A673 (cell line): ENCODE measurements at places on chromosomes 7 and 10.

DNA sequence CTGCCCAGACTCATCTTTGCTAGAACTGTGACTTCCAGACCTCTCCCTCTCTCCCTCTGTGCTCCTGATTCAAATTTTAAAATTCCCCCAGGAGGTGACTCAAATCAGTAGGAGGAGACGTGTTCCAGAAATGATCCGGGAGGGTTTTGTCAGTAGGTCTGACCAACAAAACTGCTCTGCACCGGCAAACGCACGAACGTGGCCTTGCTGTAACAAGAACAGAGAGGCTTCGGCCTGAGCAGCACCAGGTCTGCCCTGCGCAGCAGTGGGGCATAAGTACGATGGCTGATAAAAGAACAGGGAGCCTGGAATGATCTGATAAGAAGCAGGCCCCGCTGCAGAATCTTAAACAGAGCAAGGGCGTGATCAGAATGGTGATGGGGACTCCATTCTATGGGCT lies 152.7 kb upstream of the AUTS2 start:
- no peak for DNase-seq

DNA sequence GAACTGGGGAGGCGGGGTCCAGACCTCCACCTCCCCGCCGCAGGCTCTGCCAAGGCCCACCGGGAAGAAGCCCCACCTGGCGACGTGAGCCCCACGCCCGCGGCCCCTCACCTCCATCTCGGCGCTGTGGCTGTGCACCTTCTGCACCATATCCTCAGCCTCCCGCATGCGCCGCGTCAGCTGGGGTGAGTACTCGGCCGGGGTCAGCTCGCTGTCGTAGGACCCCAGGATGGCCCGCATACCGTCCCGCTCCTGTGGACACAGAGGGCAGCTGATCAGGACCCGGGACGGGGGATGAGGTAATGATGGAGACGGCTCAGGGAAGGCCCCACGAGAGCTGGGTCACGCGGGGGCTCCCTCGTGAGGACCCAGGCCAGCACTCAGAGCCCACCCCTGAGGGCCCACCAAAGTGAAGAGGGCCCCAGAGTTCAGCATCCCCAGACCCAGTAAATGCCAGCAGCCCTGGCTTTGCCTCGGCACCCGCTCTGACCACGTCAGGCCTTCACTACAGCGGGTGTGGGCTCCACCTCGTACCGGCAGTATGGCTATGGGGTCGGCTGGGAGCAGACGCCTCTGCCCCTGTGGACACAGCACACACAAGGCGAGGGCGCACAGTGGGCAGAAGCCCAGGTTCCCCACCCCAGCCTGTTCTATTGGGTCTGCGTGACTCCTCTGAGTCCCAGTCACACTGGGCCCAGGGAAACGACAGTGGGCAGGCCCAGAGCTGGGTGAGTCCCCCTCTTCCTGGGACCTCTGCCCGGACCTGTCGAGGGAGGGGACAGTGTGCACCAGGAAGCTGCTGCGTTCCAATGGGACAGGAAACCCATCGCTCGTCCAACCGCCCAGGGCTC lies 218.1 kb downstream of the MAD1L1 start:
- no peak for DNase-seq

GRCh38 chr10:11673346-11674280 lies 62.2 kb upstream of the USP6NL start:
- peak; percentile 97 for DNase-seq

- no peak for DNase-seq
Observed at GRCh38 chr10:7412928-7413282, 2.1 kb upstream of the SFMBT2 start.

DNA sequence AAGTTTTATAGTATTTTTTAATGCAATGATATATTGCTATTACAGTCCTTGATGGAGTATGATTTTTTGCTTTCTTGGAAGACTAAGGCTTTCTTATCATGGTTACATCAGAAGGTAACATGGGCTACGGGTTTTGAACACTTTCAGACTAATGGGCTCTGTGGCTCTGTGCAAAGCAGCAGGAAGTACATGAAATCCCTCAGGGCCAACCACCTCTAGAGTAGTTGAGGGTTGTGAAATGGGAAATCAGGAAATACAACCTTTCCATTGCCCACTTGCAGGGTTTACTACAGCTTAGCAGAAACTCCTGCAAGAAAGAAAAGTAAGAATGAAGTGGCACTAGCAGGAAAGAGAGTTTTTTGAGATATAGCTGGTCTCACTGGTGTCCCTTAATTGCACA lies 853.5 kb downstream of the KCNMA1 start:
- no peak for DNase-seq

DNA sequence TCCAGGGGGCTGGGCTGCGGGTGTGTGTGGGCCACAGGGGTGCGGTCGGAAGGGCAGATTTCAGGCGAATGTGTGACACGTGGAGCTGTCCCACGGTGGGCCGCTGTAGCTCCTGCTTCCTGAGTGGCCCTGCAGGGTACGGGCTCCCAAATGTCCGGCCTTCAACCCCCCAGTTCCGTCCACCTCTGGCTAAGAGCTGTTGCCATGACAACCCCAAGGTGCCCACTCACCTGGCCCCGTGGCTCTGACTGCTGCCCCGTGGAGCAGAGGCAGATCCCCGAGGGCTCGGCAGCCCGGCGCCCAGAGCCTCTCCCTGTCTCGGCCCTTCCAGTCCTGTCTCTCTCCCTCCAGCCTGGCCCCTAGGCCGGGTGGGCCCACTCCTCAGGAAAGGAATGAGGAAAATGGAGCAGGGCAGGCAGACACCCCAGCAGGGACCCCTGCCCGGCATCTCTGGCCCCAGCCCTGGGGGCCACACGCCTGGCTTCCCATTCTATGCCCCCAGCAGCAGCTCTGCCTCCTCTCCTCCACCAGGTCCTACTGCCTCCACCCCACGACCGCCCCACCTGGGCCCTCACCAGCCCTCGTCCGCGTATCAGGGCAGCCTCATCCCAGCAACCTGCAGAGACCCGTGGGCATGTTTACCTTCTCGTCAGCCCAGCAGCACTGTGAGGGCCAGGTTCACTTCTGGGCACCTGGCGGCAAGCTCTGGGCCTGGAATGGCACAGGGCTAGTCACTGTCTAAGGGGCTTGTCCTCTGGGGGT lies 215.6 kb downstream of the ELFN1 start:
- no peak for DNase-seq

DNA sequence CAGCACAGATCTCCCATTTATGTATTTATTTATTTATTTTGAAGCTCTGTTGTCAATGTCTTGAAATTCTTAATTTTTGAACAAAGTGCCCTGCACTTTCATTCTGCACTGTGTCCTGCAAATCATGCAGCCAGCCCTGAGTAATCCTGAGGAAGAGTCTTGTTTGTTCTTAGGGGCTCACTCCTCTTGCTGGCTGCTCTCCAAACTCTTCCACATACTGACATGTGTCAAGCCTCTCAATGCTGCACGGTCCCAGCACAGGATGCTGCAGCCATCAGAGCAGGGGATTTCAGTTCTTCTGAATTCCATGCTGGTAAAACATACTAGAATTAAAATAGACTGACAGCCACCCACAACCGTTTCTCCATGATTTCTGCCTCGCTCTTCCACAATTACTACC lies 207.2 kb downstream of the PARD3 start:
- DNase-seq, result peak; percentile 82

- DNase-seq, result no peak
Observed at GRCh38 chr7:78218876-78219275, 420.3 kb downstream of the PHTF2 start.

DNA sequence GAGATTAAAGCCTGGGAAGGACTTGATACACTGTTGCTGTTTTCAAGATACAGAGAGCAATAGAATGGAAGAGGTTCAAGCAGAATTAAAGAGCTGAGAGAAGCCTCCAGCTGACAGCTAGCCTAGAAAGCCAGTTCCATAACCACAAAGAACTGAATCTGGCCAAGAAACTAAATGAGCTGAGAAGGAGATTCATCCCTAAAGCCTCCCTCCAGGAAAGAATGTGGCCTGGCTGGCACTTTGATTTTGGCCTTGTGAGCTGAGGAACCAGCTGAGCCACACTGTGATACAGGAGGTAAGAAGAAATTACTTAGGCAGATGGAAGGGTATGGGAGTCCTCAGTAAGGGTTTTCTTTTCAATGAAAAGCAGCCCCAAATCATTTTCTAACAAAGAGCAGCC lies 324.1 kb downstream of the PHF14 start:
- DNase-seq, result no peak

- no peak for DNase-seq
Observed at GRCh38 chr10:131277969-131278368, 33.6 kb downstream of the TCERG1L start.

- no peak for DNase-seq
Observed at GRCh38 chr7:139548302-139549028, 25.0 kb downstream of the CLEC2L start.

DNA sequence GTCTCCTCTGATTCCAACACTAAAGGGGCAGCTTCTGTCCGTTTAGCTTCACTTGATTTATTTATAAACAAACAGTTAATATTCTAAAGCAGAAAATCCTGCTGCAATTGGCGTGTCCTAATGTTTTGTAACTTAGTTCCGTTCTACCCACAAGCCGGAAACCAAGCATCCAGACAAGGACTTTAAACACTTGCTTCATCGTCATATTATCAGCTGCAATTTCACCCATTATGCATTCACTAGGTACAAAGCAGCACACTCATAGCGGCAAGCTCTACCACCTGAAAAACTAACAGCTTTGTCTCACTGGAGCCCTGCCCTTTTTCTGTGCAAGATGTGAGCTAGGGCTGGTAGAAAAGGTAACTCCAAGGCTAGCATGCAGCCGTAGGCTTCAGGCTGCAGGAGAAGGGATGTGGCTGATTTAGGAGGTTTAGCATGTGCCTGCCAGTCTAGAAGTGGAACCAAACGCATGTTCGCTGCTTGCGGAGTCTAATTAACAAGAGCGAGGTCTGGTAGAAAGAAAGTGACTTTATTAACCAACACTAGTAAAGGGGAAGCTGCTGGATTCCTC lies 43.7 kb upstream of the BPGM start:
- peak; percentile 75 for DNase-seq

DNA sequence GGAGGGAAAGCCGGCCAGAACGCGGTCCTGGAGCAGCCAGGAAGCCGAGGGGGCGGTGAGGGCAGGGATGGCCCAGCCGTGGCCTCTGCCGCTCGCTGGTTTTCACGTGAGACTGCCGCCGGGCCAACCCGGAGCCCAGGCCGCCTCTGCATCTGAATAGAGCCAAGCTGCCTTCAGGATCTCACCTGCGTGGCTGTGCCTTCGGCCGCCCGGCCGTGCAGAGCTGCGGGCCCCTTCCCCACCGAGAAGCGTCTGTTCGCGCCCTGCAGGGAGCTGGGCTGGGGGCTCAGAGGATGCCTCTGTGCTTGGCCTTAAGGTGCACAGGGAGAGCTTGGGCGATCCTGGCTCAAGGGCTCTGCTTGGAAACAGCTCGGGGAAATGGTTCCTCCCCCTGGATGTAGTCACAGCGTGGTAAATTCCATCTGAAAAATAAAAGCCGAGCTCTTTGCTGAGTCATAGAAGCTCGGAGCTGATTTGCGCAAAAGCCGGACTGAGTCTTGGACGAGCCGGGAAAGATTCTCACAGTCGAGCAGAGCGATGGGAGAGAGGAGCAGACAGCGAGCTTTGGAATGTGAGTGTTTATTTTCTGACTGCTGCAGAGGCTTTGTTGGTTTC lies at the start of gene JAKMIP3:
Gene JAKMIP3, plus strand, starts transcription at position 456 of the 615 bp plus-strand sequence. CDS start 38,863 bp downstream, outside the sequence.
- DNase-seq, result peak; percentile 76

DNA sequence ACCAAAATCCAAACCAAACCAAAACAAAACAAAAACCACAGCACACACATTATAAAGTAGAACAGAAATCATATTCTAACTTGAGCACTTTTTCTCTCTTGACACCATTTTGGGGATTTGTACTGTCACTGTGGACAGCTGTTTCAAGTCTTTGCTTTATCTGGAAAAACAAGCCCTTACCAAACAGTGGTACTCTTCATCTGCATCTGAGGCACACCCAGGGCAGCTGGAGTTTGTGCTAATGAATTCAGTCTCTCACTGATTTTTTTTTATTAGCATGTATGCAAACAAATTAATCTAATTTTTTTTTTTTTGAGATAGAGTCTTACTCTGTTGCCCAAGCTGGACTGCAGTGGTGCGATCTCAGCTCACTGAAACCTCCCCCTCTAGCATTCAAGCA lies 171.4 kb downstream of the RAPGEF5 start:
- no peak for DNase-seq

GRCh38 chr10:21628023-21628422 lies 94.0 kb downstream of the MLLT10 start:
- DNase-seq, result no peak

GRCh38 chr10:84511106-84511505 lies 182.7 kb downstream of the CCSER2 start:
- DNase-seq, result no peak

- DNase-seq, result no peak
Observed at GRCh38 chr7:128796327-128796726, 4.6 kb downstream of the CCDC136 start.

DNA sequence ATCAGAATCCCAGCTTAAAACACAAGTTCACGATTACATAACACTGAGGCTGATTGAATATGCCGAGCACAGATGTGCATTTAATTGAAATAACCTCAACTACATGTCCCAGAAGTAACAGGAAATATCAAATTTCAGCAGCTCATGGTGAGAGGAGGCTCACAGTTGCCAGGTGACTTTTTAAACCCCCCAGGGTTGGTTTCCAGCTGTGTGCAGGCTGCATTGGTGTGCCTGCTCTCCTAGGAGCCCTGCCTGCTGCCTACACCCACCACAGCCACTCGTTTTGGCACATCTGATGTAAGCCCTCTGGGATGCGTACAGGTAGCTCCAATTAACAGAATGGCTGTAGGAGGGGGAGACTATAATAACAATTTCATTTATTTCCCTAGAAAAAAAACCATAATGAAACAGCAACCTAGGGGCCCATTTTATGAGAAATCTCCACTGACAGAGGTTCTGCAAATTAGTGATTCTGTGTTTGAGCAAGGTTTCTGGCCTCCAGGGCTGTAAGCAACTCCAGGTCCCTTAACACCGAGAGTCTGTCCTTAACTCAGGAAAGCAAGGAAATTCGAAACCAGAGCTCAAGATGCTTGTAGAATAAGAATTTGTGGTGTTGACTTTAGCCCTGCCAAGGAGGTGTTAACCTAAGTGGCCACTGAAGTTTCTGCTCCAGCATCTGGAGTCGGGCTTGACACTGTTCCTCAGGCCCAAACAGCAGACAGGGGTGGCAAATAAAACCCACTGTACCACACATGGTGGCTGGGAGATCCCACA lies 161.9 kb downstream of the BMPER start:
- DNase-seq, result peak; percentile 83

GRCh38 chr10:78489034-78489433 lies 455.4 kb downstream of the RPS24 start:
- DNase-seq, result no peak

DNA sequence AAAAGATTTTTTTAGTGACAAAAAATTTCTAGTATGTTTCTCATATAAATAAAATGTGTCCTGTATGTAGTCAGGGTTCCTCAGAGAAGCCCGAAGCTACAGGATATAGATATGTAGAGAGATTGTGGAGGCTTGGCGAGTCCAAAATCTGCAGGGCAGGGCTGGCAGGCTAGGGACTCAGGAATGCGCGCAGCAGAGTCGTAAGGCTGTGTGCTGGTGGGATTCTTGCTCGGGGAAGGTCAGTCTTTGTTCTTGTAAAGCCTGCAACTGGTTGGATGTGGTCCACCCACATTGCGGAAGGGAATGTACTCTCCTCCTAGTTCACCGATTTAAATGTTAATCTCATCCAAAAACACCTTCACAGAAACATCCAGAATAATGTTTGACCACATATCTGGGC lies 30.6 kb downstream of the LHPP start:
- DNase-seq, result no peak
